ENCODE measurements at places on chromosomes 7 and 10.

DNA sequence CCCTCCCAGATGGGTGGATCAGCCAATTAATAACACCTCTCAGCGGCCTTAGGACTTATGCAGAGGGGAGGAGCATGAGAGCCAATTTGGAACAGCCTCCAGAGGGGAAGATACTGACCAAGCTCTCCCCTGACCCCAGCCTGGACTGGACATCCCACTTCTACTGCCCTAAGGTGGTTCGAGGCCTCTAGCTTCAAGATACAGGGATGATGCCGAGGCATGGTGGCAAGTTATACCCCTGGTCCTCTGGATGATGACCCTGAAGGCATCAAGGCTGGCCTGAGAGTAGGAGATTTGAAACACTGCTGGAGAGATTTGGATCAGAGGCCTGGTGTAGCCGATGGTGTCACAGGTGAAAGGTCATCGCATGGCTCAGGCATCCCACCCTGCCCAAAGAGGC lies 3.2 kb downstream of the CDH23 start:
- no peak for DNase-seq

DNA sequence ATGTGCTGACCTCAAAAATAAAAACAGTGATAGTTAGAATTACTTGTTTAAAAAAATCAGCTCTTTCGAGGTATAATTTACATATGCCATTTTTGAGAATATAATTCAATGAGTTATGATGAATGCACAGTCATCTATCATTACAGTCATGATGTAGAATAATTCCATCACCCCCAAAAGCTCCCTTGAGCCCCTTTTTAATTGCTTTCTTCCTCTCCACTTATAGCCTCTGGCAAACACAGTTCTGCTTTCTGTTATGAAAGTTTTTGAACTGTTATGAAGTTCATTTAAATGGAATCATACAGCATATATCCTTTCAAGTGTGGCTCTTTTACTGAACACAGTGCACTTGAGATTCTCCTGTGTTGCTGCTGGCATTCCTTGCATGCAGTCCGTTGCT lies 41.4 kb downstream of the PRTFDC1 start:
- DNase-seq, result no peak

- DNase-seq, result no peak
Measured at GRCh38 chr10:6195846-6196245, 6.9 kb upstream of the PFKFB3 start.

DNA sequence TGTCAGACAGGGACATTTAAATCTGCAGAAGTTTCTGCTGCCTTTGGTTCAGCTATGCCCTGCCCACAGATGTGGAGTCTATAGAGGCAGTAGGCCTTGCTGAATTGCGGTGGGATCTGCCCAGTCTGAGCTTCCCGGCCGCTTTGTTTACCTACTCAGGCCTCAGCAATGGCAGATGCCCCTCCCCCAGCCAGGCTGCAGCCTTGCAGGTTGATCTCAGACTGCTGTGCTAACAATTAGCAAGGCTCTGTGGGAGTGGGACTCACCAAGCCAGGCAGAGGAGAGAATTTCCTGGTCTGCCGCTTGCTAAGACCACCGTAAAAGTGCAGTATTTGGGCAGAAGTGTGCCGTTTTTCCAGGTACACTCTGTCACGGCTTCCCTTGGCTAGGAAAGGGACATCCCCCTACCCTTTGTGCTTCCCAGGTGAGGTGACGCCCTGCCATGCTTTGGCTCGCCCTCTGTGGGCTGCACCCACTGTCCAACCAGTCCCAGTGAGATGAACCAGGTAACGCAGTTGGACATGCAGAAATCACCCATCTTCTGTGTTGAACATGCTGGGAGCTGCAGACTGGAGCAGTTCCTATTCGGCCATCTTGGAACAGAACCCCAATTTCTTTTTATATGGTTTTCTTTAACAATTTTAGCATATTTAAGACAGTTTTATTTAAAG lies 28.4 kb upstream of the VWDE start:
- DNase-seq, result no peak
